ENCODE measurements at places on chromosomes 5 and 9. TPM values are rescaled to one million over a fixed set of nuclear protein-coding genes. Genes with fewer than 3 reads are reported as not detected.

PCDHA1 gene
- total RNA-seq, result 0.35 TPM

TRIM14 gene
- total RNA-seq, result 11.3 TPM

ADAMTS2 gene
- total RNA-seq, result 2.8 TPM

FAM221B gene
- total RNA-seq, result not detected

PCDHB13 gene
- 0.17 TPM for total RNA-seq

IL3 gene
- not detected for total RNA-seq

AQP7 gene
- 0.25 TPM for total RNA-seq

DNA sequence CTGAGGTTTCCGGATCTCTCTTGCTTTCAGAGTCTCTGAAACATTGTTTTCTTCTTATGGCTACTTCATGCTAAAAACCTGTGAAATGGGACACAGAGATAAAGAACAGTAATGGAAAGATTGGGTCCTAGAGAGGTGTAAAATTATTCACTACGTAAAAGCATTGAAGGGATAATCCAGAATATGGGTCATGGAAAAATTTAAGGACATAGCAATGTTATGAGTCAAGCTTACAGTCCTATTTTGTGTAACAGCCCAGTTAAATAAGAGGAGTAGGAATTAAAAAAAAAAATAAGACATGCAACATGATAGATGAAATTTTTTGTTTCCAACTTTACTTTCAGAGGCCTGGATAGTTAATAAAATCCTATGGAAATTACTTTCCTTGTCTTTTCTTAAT is 61.9 kb upstream of the ELL2 start:
- peak; percentile 19 for DNase-seq

DNA sequence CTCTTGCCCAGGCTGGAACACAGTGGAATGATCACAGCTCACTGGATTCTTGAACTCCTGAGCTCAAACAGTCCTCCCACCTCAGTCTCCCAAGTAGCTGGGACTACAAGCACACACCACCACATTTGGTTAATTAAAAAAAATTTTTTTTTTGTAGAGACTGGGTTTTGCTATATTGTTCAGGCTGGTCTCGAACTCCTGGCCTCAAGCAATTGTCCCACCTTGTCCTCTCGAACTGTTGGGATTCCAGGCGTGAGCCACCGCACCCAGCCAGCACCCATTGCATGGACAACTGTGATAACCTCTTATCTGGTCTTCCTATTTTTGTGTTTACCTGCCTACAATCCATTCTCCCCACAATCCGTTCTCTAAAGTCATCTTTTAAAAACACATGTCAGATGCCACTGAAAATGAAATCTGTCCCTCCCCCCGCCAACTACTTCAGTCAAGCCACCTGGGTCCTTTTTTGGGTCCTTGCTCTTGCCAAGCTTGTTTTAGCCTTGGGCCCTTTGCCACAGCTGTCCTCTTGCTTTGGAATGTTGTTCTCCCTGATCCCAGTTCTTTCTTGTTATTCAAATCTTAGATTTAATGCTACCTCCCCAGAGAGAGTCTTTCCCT is 250.5 kb downstream of the PIK3R1 start:
- no peak for DNase-seq

DNA sequence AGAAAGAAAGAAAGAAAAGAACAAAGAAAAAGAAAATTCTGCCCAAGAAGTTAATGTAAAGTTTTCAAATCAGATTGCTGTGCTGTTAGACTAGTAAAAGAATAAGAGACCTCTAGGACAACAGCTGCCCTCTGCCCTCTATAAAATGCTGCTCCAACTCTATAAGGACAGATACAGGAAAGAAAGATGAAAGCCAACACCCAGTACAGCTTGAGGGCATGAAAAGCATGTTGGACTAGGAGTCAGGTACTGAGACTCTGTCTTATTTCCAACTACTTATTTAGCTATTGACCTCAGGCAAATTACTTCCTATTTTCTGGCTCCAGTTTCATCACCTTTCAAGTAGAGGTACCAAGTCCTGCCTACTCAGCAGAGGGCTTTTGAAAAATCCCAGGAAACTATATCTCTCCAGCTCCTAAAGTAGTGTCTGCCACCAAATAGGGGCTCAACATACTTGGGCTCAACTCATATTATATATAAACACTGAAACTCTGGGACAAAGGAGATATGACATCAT is 5.7 kb downstream of the HBEGF start:
- no peak for DNase-seq

- no peak for DNase-seq
Observed at GRCh38 chr5:68565427-68565826, 349.9 kb downstream of the PIK3R1 start.

GRCh38 chr9:70110194-70111041 is 66.8 kb downstream of the MAMDC2 start:
- DNase-seq, result no peak

DNA sequence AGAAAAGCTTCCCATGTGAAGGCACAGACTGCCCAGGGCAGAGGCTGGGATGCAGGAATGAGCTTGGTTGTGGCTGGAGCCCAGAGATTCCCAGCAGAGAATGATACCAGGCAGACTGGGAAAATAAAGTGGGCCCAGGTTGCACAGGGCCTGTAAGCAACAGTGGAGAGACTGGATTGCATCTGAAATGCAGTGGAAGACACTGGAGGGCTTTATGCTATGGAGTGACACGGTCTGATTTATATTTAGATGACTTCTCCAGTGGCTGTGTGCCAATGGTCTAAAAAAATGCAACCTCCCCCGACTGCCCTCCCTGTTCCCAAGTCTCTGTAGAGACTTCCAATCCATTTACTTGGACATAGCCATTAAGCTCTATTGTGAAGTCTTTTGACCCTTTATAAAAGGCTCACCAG is 951.1 kb upstream of the DMAC1 start:
- DNase-seq, result no peak

DNA sequence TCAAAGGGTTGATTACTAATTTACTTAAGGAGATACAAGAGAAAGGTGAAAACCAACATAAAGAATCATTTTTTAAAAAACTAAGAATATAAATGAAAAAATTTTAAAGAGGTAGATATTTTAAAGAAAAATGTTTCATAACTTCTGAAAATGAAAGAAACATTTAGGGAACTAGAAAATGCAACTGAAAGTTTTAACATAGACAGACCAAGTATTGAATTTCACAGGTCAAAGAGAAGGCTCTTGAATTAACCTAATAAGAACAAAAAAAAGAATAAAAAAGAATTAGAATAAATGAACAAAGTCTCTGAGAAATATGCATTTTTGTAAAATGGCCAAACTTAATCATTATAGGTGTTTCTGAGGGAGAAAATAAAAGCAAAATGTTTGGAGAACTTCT is 16.1 kb upstream of the FAM174A start:
- no peak for DNase-seq

DNA sequence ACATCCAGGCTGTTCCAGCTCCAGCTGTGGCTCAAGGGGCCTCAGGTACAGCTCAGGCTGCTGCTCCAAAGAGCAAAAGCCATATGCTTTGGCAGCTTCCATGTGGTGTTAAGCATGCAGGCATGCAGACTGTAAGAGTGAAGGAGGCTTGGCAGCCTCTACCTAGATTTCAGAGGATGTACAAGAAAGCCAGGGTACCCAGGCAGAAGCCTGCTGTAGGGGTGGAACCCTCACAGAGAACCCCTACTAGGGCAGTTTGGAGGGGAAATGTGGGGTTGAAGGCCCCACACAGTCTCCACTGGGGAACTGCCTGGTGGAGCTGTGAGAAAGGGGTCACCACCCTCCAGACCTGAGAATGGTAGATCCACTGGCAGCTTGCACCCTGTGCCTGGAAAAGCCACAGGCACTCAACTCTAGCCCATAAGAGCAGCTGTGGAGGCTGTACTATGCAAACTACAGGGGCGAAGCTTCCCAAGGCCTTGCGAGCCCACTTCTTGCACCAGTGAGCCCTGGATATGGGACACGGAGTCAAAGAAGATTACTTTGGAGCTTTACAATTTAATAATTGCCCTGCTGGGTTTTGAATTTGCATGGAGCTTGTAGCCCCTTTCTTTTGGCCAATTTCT is 14.3 kb upstream of the SLC22A5 start:
- DNase-seq, result no peak

DNA sequence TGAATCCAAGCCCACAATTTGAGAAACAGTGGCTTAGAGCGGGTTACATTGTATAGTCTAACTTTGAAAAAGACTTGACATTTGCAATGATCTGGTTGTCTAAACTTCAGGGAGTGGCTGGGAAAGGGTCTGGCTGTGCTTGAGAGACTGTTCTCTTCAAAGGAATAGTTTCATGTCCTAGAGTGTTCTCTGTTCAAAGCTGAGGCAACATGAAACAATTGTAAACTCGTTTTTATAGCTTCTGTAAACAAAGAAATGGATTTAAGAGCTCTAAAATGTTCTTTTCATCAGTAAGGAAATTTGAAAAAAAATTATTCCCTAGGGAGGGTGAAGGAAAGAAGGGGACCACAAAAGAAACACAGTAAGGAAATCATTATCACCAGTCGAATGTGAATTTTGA is 41.6 kb downstream of the FOCAD start:
- DNase-seq, result no peak

- peak; percentile 79 for DNase-seq
Observed at GRCh38 chr5:57488215-57488955, 5.8 kb upstream of the ACTBL2 start.

DNA sequence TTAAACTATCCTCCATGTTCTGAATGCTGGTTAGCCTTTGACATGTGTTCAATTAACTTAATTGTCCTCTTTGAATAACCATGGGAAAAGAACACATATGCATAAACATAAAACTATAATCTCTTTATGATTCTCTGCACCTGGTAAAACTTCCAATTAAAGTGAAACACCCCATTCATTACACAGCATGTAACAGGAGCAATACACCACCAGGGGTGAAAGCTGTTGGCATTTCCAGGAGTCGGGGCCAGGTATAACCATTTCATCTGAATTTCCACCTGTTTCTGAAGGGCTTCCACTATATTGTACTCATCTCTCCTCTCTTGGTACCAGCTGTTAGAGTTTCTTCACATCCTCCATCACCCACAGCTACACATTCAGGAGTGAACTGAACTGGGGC is 303.8 kb downstream of the EDIL3 start:
- DNase-seq, result no peak

GRCh38 chr9:37027582-37028419 is 6.3 kb downstream of the PAX5 start:
- peak; percentile 80 for DNase-seq

GRCh38 chr5:78063495-78063894 is 231.0 kb downstream of the AP3B1 start:
- no peak for DNase-seq

DNA sequence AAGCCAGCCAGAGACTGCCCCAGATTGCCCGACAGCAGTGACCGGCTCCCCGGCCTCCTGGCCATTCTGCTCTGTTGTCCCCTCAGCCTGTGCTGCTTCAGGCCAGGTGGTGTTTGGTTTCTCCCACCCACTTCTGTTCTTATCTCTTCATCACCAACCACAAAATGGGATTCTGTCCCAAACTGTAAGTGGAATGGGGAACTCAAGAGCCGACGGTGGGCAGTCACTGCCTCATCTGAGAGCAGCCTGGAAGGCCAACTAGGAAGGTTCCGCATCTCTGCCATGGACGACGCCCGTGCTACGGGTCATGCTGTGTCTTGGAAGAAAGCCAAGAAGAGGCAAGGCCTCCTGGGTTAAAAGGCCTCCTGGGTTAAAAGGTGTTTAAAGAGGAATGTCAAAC is 219.0 kb upstream of the PIK3R1 start:
- DNase-seq, result no peak

GRCh38 chr5:136080113-136080482 is 51.3 kb downstream of the TGFBI start:
- DNase-seq, result peak; percentile 41

GRCh38 chr9:98410185-98410697 is 154.8 kb upstream of the TBC1D2 start:
- peak; percentile 29 for DNase-seq

DNA sequence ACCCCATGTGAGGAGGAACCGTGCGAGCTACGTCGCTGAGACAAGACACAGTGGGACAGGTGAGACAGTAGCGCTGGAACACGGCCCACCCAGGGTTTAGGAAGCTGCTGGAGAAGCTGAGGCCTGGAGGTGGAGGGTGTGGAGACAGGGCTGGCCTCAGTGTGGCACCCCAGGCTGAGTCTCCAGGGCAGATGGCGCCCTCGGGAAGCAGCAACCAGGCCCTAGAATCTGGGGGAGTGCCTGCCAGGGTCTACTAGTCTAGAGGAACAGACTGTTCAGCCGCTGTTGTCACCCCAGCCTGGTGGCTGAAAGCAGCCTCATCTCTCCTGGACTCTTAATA is 4.6 kb upstream of the TERT start:
- no peak for DNase-seq

DNA sequence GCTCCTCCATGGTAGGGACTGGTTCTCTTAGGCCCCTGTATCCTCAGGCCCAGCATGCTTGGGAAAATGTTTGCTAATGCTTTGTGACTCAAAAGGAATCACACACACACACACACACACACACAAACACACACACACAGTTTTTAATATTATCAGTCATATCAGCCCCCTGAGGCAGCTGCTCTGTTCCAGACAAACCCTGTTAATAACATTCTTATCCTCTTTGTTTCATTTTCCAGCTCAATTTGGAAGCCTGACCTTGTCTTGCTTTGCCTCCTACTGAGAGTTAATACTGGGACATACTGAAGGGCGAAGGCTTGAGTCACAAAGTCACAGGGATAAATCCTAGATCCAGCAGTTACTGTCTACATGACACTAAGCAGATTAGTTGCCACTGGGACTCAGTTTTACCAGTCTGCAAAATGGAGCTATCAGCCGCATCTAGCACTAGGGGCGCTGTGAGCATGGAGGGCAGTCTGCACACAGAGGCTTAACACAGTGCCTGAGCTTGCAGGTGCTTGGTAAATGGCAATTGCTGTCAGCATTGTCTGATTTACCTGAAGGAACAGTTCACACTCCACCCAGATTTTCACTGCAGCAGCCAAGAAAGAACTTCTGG is 37.1 kb upstream of the KCNMB1 start:
- no peak for DNase-seq

GRCh38 chr9:121455527-121456239 is 44.0 kb downstream of the GGTA1 start:
- no peak for DNase-seq

DNA sequence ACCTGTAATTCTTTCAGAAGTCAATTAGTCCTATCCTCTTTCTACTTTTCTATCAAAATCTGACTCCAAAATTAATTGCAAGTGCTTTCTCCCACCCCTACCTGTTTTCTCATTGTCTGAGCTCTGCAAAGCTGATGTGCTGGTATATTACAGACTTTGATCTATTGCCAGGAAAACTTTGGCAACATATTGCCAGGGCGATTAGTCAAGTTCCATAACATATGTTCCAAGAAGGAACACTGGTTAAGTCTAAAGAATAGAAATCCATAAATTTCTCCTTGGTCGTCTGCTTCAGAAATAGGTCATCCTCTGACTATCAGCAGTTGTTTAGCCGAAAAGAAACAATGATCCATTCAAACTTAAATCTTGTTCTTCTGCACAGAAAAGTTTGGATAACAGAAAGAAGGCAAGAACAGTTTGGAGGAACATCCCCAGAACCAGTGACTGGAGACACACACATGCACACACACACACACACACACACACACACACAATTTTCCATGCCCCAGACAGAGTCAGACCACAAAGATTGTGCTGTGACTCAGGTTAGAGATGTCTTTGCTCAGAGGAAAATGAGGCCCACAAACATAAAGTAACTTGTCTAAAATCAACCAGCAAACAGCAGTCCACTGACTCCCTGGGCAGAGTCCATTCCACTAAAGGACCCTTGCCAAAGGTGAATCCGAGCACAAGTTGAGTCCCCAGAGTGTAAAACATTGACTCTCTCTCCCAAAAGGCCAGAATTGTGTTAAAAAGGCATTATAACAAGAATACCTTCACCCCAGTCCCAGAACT is 202.1 kb downstream of the DEPDC1B start:
- no peak for DNase-seq

Data from renal cortical epithelial cell (primary cell).